ENCODE measurements at places on chromosomes 2 and 18.

DNA sequence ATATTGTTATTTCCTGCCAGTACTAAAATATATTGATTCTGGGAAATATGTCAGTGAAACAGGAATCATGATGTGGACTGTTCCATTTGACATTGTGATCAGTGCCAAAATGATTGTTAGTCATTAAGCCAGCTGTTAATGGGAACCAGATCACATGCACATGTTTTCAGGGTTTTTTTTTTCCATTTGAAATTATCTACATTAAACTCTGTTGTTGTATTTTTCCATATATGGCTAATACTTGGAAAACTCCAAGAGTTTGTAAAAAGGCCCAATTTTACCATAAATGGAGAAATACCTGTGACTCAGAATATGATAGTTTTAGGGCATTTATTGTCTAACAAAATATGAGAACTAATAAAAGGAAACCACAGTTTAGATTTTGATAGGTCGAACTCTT lies 13.4 kb downstream of the ITGAV start:
- no peak for DNase-seq

- no peak for DNase-seq
Measured at GRCh38 chr2:201542291-201542690, 90.8 kb downstream of the STRADB start.

GRCh38 chr2:157725846-157726245 lies 97.2 kb upstream of the ACVR1C start:
- DNase-seq = no peak

GRCh38 chr2:225296951-225297350 lies 102.6 kb upstream of the NYAP2 start:
- no peak for DNase-seq

DNA sequence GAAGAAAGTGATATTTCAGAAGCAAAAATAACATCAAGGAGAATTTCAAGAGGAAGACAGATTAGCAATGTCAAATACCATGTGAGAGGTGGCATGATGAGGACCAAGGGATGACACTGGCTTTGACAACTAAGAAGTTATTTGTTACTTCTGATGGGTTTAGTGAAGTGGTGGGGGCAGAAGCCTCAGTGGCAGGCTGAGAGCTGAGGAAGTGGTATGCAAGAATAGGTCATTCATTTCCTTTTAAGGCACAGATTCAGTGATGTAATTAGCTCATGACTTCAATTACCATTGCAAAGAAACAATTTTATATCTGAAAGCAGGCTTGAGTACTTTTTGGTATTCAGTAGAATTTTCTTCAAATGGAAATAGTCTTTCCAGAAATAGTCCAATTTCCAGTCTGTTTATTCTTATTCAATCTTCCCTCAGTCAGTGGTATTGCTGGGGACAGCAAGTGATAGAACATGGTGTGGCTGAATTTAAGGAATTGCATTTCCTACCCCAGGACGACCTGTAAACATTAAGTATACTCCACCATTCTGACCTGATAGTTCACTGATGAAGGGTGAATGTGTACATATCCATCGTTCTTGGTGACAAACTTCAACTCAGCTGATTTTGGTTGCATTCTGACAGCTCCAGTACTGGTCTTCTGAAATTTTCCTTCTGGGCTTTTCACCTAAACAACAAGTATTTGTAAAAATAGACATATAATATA lies 28.2 kb downstream of the GEMIN6 start:
- DNase-seq = no peak

DNA sequence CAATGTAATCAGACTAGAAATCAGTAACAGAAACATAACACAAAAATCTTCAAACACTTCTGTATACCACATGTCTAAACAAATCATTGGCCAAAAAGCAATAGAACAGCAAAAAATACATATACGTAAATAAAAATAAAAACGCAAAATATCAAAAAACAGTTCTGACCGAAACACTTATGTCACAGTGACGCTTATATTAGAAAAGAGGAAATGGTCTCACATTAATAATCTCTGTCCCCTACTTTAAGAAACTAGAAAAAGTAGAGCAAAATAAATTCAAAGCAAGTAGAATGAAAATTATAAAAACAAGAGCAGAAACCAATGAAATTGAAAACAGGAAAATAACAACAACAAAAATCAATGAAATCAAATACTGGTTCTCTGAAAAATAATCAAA lies 41.9 kb downstream of the TMEM131 start:
- no peak for DNase-seq

DNA sequence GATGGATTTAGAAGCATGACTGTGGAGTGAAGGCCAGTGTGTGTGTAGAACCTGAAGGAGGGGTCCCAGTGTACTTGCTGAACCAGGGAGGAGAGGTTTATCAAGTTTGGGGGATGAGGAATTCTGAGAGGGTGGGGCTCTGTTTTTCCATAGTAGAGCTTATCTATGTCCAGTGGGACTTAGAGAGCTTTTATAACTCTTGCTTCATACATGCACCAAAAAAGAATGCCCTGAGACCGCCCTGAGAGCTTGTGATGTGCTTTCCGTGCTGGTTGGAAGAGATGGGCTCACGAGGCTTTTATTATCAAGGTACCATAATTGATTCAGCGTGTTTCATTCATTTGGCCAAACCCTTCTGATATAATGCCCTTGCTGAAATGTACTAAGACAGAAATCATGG lies 100.2 kb downstream of the MTCL1 start:
- no peak for DNase-seq

GRCh38 chr18:76432274-76432755 lies 62.7 kb downstream of the ZNF516 start:
- no peak for DNase-seq

GRCh38 chr2:42334220-42334619 lies 26.8 kb downstream of the COX7A2L start:
- DNase-seq = no peak

DNA sequence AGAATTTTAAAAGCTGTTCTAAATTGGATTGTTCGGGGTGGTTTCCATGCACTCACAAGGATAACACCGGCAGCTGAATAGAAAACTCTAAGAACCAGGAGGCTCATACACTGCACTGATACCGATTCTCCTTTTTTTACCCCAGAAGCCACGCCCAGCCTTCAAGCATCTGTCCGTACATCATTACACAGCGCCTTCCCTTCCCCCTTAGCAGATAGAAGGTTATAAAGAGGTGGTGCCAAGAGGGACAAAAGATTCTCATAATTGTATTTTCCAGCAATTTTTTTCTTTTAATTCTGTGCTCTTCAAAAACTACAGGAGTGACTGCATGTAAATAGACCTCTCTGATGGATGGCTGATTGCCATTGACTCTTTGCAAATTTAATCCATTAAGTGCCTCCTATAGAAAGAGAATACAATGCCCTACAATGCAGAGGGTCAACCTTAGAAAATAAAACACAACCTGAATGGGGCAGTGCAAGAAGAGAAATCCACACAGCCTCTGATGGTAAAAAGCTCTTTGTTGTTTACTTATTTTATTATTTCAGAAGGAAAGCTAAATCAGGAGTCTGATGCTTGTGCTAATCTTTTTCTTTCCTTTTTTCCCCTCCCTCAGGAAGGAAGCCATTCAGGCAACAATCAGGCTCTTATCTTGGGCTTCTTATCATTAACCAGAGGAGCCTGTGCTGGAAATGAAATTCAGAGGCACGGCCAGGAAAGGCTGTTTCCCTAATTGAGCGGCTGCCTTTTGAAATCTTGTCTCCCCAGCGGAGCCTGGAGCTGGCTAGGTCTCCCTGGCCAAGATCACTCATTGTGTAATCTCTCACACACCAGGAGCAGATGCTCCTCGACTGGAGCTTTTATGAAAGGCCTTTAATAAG lies 198.9 kb upstream of the NABP1 start:
- DNase-seq = no peak

DNA sequence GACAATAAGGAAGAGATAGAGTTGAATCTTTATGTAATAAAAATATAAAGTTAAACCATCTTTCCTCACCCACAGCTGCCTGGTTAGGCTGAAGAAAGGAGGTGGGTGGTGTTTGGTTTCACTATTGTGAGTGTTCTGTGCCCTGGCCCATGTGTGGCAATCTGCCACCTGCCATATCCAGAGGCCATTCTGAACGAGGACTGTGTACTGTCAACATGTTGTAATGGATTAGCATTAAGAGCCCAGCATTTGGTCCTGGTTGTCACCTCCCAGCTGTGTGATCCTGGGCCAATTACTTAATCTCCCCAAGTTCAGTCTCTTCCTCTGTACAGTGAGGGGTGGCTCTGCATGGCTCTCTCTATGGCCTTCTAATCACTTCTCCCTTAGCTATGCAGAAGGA lies 118.2 kb upstream of the SEC11C start:
- DNase-seq = no peak

DNA sequence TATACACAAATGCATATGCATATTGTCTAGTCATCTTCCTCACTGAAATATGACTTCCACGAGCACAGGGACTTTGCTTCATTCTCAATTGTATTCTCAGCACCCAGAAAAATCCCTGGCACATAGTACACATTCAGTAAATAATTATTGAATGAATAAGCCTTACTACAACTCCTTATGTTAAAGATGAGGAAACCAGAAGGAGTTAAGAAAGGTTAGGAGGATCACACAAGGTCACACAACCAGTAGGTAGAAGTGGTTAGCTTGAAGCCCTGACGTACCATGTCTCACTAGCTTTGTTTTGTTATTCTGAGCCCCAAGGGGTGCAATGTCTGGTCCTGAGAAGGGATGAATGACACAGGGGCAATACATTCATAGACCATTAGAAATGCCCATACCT lies 220.9 kb upstream of the PID1 start:
- no peak for DNase-seq

DNA sequence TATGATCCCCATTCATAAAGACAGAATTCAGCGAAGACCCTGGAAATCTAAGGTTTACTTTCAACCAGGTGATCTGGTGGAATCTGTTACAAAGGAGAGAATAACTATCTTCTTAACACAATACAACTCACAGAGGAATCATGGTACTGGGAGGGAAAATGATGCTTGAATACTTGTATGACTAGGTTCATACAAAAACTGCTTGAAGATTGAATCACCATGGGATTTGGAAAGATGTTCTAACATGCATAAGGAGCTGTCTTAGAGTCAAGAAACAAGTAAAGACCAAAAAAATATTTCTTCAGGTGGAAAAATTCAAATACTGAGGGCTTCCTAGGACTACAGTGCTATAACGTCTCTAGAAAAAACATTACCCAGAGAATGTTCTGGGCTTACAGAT lies 32.2 kb downstream of the COL5A2 start:
- DNase-seq = no peak

DNA sequence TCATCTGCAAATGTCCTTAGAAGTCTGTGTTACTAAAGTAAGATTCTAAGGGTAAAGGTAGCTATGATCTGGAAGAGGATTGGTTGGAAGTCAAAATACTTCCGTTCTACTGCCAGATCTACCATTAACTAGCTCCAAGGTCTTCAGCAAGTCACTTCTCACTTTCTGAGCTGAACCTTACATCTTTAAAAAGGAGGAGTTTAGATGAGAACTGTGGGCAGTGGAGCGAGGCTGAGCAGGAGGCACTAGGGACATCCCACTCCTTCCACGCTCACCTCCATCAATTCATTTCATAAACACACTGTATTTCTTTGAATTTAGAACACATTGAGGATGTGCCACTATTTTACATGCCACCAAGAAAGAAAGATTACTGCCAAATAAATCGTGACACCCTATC lies 143.0 kb downstream of the ABCA12 start:
- DNase-seq = no peak

- DNase-seq = no peak
Measured at GRCh38 chr18:12301263-12302005, 6.6 kb upstream of the TUBB6 start.

GRCh38 chr18:42509750-42510415 lies 554.8 kb downstream of the PIK3C3 start:
- DNase-seq = no peak

DNA sequence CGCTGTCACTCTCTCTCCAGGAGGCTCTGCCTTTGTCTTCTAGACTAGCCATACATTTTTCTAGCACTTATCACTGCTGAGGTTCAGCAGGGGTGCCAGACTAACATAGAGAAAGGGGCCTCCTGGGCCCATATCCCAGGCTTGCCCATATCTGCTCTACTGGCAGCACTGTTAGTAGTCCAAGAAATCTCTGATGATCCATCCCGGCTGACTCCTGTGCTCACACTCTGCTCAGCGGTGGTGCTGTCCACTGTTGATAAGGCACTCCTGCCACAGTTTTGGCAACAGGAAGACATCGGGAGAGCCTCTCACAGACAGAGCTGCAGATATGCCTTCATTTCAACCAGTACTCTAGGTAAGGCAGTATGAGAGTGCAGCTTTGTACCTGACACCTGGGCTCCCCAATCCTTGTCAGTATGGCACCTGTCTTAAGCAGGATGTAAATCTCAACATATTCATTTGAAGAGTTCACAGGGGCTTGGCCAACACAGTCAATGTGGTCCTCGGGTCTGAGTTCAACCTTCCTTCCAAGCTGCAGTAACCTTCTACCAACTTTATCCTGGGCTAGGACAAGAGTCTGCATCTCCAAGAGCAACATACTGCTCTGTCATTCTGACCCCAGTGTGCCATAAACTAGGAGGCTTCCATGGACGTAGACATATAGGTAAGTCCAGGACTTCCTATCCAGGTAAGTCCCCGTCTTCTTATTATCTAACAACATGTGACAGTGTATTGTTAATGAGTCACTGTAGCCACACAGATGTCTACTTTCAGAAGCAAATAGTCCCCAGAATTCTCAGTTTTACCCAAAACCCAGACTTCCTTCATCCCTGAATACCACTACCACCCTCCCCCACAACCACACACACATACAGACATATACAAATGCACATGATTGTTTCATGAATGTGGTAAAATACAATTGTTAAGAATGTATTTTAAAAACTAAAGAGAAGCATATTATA lies 16.2 kb downstream of the KLF7 start:
- DNase-seq = no peak

DNA sequence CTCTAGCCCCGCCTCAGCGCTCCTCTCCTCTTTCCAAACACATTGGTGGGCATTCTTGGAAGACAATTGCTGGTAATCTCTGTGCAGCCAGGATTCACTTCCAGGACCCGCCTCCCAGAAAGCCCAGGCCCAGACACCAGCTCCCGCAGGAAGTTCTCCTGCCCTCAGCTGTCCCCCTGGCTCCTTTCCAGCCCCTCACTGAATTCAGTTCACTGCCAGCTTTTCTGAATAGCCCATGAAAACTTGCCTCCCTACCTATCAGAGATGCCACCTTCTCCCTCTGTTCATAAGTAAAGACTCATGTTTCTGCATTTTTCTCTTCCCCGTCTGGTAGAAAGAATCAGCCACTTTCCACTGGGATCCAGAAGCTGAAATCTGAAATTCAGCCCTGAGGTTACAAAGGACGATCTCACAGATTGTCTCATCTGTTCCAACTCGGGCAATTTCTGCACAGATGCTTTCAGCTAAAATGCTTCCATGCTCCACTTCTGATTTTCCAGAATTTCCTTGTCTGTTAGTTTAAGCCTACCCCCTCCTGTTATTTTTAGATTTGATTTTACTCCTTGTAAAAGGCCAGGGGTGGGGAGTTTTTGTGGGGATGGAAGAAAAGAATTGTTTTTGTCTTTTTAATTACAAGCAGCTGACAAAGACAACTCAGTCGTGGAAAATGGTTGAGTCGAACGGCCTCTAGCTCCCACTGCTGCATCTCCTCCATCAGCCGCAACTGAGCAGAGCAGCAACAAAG lies 98.1 kb downstream of the SP3 start:
- DNase-seq = no peak
